Right cardiac atrium (tissue), 5 donors: ENCODE measurements at places on chromosomes 2 and 18. TPM values are rescaled to one million over a fixed set of nuclear protein-coding genes. Genes with fewer than 3 reads are reported as not detected.

The IKZF2 gene
- polyA plus RNA-seq, result 1.0 TPM

The COA5 gene
- polyA plus RNA-seq, result 37.4 TPM

The PKDCC gene
- 145 TPM for polyA plus RNA-seq

The KLHL29 gene
- polyA plus RNA-seq, result 1.7 TPM

The ANKRD39 gene
- polyA plus RNA-seq, result 23.3 TPM

The MROH2A gene
- not detected for polyA plus RNA-seq

The MRPL30 gene
- 24.2 TPM for polyA plus RNA-seq

The TNFRSF11A gene
- polyA plus RNA-seq, result 0.43 TPM

The UGT1A10 gene
- polyA plus RNA-seq, result not detected

The FBLN7 gene
- 1.3 TPM for polyA plus RNA-seq

The EVX2 gene
- not detected for polyA plus RNA-seq

The SULT1C2 gene
- 0.27 TPM for polyA plus RNA-seq

The RTP5 gene
- polyA plus RNA-seq, result 0.05 TPM

The SMCHD1 gene
- 7.1 TPM for polyA plus RNA-seq

The UBE2E3 gene
- polyA plus RNA-seq, result 52.3 TPM
